ENCODE measurements at places on chromosomes 1 and 21.

GRCh38 chr21:38838598-38839327 is 33.0 kb downstream of the ETS2 start:
- DNase-seq, result no peak
- H3K27ac ChIP-seq, result peak overlapping the region; percentile 78
- no peaks in the 10 kb centered on the region for H3K36me3 ChIP-seq
- H3K4me3 ChIP-seq, result no peak overlapping the region
- H3K4me1 ChIP-seq, result peaks cover 18% of the 10 kb centered on the region
- no peaks in the 10 kb centered on the region for H3K27me3 ChIP-seq

DNA sequence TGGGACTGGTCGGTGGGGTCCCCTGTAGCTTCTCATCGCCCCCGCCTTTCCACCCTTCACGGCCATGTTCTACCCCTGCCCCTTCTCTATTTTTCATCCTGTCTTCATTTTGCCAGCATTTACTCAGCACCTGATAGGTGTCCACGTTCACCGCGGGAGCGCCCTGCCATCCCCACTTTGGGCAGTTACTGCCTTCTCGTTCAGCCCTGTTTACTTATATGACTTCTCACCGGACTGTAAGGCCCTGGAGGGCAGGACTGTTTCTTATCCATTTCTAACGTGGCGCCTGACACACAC is 380 bp downstream of the MFN2 start:
- peaks cover 6% of the 10 kb centered on the region for H3K36me3 ChIP-seq
- H3K27me3 ChIP-seq, result no peaks in the 10 kb centered on the region
- H3K27ac ChIP-seq, result peak overlapping the region; percentile 87
- peak overlapping the region; percentile 98 for H3K4me3 ChIP-seq
- peaks cover 16% of the 10 kb centered on the region for H3K4me1 ChIP-seq

GRCh38 chr1:230277201-230278025 is 148.7 kb downstream of the PGBD5 start:
- no peaks in the 10 kb centered on the region for H3K4me1 ChIP-seq
- no peak overlapping the region for H3K27ac ChIP-seq
- DNase-seq, result no peak
- no peaks in the 10 kb centered on the region for H3K27me3 ChIP-seq
- peaks cover 17% of the 10 kb centered on the region for H3K36me3 ChIP-seq

GRCh38 chr1:223242971-223243370 is 99.9 kb upstream of the TLR5 start:
- H3K27ac ChIP-seq, result no peak overlapping the region
- DNase-seq, result no peak
- no peaks in the 10 kb centered on the region for H3K36me3 ChIP-seq

DNA sequence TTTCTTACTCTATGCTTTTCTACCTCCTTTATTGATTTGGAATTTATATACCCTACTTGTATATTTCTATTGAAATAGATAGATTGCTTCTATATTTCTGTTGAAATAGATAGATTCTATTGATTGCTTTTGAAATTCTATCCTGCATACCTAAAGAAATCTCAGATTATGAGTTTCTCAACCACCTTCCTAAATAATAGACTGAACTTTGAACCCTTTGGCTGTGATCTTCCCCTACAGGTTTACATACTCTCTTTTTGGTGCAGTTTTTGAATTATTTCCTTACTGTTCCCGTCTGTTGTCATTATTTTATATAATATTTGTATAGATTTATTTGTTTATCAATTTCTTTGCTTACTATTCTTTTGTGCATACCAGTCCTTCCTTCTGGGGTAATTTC is 20.4 kb upstream of the CSF3R start:
- H3K36me3 ChIP-seq, result no peaks in the 10 kb centered on the region
- no peak overlapping the region for H3K4me3 ChIP-seq
- no peaks in the 10 kb centered on the region for H3K27me3 ChIP-seq
- no peaks in the 10 kb centered on the region for H3K4me1 ChIP-seq
- no peak overlapping the region for H3K27ac ChIP-seq
